Psoas muscle (tissue), 8 donors: ENCODE measurements at places on chromosomes 7 and 10. TPM values are rescaled to one million over a fixed set of nuclear protein-coding genes. Genes with fewer than 3 reads are reported as not detected.

Gene SEMA3D
- 0.04 TPM for polyA plus RNA-seq

Gene CPED1
- polyA plus RNA-seq: 4.9 TPM

Gene ELMO1
- polyA plus RNA-seq: 5.6 TPM

Gene LEP
- polyA plus RNA-seq: 0.08 TPM

Gene PITX3
- polyA plus RNA-seq: 2.0 TPM

Gene GRID2IP
- 0.03 TPM for polyA plus RNA-seq

Gene HOXA2
- 0.42 TPM for polyA plus RNA-seq

Gene ATG9B
- 0.12 TPM for polyA plus RNA-seq

GRCh38 chr7:25356534-25357151 is 128.4 kb upstream of the NPVF start:
- DNase-seq: no peak

GRCh38 chr7:155007947-155008346 is 5.0 kb upstream of the PAXIP1 start:
- DNase-seq: no peak

DNA sequence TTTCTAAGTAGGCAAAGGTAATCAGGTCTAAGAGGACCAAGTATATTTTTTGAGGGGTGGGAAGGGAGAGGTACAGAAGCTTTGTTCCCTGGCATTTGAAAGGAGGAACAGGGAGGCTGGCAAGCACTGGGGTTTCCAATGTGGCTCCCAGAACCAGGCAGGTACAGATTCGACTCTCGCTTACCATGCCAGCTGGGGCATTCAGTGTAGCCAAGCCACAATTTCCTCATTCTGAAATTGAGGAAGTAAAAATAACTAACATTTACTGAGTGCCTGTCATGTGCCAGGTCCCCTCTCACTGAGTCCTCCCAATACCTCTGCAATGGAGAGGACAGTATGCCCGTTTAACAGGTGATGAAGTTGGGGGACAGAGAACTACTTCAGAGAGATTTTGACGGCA is 45.9 kb upstream of the BET1 start:
- no peak for DNase-seq

DNA sequence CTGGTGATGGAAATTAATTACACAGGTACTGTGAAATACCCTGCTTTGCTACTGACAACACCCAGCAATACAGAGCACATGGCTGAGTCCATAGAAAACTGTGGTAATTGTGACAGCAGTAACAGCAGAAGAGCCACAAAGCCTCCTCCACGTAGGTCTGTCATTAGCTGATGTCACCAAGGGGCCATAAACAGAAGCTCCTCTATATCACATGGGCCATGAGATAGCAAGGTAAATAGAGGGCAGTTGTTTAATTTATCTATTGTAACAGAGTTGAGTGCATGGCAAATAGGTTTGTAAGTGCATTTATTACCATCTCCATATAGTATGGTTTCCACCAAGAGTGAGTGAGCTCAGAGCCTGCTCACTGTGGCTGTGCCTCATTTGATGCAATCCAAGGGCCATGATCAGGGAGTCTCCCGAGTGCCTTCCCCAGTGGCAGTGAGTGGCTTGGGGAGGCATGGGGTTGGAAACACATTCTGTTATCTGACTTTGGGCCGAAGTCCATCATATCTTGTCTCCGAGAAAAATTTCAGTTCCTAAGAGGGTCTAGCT is 281.2 kb downstream of the SKAP2 start:
- no peak for DNase-seq

DNA sequence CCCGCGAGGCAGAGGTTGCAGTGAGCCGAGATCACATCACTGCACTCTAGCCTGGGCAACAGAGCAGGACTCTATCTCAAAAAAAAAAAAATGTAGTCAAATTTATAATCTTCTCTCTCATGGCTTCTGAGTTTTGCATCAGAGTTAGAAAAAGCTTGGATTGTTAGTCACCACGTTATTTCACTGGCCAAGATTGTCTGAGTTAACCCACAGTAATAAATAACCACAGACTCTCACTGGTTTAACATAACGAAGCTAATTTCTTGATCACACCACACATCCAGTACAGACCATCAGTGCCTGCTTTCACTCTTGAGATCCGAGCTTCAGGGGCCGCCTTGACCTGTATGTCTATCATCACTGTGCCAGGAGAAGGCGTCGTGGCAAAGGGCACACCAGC is 116.8 kb upstream of the JCAD start:
- DNase-seq: no peak

DNA sequence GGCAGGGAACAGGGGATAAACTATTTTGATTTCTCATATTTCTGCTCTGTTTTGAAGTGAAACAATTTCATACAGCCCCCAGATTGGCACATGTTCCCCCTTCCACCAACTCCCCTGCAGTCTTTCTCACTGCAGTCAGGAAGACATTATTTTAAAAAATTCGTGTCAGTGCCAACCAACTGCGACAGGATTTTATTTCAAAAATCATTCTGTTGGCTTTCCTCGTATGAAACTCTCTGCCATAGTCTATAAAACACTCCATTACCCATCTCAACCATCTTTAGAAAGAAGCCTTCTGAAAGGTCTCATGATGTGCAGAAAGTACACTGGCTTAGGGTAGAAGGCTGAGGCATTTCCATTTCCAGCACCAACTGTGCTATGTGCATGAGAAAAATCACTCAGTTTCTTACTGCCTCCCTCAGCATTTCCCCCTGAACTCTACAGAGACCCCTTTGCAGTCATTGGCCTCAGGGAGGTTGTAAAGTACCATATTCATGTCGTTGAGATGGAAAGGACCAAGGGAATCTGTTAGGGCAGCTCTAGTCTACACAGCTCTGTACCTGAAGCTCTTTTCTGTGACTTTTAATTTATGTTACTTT is 46.9 kb downstream of the STEAP1B start:
- no peak for DNase-seq

DNA sequence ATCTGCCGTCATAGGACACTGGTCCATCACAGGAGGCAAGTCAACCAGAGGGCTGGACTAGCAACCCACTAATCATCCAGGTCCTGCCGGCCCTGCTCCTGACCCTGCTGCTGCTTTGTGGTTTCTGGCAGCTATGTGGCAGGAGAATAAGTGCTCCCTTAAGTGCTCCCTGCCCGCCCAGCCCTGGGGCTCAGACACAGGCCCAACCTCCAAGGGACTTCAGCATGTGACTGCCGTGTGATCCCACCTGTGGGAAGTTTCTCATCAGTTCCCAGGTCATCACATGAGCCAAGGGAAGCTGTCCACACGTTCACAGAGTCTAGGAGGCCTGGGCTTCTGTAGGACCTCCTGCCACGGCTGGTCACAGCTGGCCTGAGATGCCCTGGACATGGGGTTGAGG is 34.2 kb upstream of the ZNF488 start:
- DNase-seq: no peak

DNA sequence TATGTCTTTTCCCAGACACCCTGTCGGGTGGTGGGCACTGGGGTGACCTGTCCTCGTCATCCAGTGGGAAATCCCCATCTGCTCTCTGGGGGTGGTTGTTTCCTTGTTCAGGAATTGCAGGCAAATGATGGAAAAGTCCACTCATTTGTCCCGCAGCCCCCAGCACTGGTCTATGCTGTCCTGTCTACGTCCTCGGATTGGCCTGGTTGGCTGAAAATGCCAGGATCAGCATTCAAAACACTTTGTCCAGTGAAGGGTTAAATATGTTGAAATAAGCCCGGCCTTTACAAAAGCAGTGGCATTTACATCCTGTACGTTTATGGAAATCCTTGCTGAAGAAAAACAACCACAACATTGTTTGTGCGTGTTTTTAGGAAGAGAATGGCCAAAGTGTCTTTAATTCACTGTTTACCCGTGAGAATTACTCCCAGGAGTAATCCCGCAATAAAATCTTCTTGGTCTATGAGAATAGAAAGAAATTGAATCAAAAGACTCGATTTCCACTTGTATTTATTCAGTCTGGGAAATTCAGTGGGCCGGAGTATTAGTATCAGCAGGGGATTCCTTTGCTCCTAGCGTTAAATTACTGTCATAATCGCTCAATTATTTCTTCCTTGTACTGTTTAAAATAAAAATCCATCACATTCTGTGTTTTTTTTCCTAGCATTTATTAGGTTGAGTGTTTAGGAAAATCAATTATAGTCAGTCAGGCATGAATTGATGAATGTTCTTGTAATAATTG is 116.8 kb upstream of the SH2B2 start:
- DNase-seq: no peak

DNA sequence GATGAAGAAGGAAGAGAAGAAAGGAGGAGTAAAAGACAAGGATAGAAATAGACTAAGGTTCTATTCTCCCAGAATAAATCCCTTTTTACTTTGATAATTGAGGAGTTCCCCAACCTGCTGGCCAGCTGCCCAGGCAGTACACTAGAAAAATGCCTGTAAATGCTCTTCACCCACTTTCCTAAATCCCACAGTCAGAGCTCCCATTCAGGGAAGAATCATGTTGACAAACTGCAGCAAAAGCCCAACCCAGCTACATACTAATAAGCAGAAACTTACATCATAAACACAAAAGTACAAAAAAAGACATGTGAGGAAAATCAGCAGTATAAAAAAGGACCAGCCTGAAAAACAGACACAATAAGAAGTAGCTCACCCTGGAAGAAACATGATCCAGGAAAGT is 15.8 kb upstream of the KDM7A start:
- DNase-seq: no peak

DNA sequence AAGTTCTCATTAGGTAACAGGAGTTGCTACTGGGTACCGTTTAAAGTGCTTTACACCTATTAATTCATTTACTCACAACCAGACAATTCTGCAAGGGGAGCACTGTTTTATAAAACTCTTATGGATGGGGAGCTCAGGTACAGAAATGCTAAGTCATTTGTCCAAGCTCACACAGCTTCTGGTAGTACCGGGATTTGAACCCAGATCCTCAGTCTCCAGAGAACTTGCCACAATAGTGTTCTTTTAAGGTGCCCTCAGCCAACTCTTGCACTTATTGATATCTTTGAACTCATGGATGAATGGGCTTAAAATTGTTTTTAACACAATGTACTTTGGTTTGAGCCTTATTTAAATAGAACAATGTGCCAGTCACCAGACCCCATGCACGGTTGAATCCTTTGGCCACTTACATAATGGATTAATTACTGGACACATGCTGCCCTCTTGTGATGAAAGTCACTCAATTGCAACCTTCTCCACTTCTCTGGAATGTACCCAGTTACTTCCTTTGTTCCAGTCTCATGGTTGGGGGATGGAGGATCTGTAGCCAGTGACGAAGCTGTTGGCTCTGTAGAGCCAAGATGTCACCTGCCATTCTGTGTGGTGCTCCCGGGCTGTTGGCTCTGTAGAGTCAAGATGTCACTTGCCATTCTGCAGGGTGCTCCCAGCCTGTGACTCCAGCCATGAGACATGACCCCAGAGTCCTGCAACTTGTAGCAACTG is 65.6 kb downstream of the NOD1 start:
- no peak for DNase-seq

DNA sequence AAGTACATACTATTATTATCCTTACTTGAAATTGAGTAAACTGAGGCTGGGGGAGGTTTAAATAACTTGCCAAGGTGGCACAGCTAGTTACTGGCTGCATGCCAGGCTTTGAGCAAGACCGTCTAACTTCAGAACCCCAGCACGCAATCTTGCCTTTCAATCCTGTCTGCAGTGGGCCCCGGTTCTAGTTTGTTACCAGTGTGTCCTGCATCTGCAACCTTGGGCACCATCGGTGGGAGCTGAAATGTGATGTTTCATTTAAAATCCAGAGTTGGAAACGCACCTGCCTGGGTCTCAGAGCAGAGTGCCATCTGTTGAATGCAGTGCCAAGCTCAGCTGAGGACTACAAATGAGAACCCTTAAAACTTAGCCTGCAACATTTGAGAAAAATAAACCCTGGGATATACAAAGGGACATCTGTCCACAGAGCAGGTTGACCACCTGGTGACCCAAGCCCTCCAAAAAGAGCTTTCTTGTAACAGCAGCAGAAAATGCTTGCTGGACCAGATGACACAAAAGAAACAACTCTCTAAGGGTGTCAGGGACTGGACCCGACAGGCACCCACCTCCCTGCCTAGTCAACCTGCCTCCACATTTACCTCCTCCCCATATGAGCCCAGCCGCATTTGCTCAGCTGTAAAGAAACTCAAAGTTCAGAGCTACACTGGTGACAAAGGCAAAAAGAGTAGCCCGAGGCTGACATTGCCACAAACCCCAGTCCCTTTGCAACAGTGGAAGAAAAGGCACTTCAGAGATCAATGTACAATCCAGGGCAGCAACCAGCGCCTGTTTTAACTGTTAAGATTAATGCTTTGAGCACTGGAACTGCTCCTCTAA is 1.7 kb downstream of the SH3PXD2A start:
- no peak for DNase-seq

DNA sequence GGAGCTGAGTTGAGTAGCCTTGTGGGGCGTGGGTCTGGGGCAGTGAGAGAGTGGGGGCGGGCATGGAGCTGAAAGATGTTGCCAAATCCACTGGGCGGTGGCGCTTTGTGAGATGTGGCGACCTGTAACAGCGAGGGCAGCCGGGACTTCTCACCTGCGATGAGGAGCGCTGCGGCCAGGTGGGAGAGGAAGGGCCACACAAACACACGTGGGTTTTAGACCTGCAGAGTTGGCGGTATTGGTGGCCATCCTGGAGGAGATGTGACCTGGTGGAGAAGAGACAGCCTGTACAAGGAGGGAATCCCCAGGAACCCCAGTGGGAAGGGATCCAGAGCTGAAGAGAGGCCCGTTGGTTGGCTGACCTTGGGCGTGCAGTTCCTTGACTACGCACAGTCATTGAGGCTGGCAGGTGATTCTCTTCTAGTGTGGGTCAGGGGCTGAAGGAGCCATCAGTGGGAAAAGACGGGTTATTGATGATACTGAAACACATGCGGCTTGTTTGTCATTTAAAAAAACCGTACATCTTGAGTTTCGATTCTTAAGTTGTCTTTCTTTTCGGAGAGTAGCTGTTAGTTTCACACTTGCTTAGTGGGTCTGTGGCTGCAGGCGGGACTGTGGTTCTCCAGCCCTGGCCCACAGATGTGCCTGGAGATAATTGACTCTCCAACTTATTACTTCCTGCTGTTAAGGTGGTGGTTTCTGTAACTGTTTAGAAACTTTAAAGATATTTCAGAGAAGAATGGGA is 2.4 kb downstream of the CHST12 start:
- no peak for DNase-seq

GRCh38 chr7:147498081-147498480 is 1092.5 kb upstream of the C7orf33 start:
- no peak for DNase-seq

- DNase-seq: no peak
Measured at GRCh38 chr7:4837803-4838625, 23.8 kb downstream of the PAPOLB start.

DNA sequence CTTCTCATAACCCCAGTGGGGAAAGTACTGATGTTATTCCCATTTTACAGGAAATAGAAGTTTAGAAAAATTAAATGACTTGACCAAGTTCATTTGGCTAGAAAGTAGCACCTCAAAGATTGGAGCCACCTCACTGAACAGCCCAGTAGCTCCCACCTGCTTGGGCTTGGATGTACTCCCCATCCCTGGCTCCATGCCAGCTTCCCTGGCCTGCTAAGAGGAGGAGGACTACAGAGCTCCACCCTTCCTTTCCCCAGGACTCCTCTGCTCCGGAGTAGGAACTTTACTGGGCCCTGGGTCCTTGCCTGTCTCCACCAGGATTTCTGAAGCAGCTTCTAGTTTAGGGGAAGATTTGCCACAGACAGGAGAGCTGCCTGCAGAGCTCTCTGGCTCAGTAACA is 3.1 kb downstream of the HPS6 start:
- DNase-seq: peak; percentile 74

- no peak for DNase-seq
Measured at GRCh38 chr7:2830609-2831376, 13.3 kb downstream of the GNA12 start.
